ENCODE measurements at places on chromosomes 5 and 9. TPM values are rescaled to one million over a fixed set of nuclear protein-coding genes. Genes with fewer than 3 reads are reported as not detected.

The GABRB2 gene
- total RNA-seq = not detected

DNA sequence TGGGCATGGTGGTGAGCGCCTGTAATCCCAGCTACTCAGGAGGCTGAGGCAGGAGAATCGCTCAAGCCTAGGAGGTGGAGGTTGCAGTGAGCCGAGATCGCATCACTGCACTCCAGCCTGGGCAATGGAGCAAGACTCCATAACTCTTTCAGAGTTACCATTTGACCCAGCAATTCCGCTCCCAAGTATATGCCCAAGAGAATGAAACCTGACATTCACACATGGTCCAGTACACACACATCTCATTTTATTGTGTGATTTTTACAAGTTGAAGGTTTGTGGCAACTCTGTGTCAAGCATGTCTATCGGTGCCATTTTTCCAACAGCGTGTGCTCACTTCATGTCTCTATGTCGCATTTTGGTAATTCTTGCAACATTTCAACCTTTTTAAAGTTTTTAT is 24.9 kb upstream of the FIBCD1 start:
- DNase-seq = no peak

DNA sequence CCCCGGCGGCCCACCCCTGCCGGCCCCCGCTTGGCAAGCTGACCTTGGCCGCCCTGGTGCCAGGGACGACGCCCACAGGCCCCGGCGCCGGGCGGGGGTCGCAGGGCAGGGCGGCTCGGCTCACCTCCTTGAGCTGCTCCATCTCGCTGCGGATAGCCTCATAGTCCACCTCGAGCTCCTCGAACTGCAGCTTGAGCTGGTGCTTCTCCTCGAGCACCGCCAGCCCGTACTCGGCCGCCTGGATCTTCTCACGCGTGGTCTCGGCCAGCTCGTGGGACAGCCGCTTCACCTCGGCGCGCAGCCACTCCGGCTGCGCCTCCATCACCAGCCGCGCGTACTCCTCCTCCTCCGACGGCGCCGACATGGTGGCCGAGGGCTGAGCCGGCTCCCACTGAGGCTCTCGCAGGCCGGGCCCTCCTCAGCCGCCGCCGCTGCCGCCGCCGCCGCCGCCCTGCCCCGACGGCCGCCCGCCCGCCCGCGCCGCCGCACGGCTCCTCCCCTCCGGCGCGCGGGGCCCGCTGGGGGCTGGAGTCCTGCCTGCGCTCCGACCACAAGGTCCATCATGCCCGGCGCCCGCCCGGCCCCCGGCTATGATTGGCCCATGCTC is at the start of gene BICD2:
TSS of gene BICD2 (minus strand) at position 453 of the 607 bp plus-strand sequence. CDS start at position 364, 89 bp downstream.
- no peak for DNase-seq

- no peak for DNase-seq
Observed at GRCh38 chr5:67549296-67549618, 352.7 kb upstream of the CD180 start.

The SOHLH1 gene
- total RNA-seq = 0.29 TPM

Data from K562 (cell line).